SK-MEL-5 (cell line): ENCODE measurements at places on chromosomes 7 and 10.
A peak's percentile ranks its signal among the peaks of the same experiment; 100 is the strongest.

- DNase-seq: no peak
Measured at GRCh38 chr10:23433701-23434100, 5.2 kb upstream of the OTUD1 start.

DNA sequence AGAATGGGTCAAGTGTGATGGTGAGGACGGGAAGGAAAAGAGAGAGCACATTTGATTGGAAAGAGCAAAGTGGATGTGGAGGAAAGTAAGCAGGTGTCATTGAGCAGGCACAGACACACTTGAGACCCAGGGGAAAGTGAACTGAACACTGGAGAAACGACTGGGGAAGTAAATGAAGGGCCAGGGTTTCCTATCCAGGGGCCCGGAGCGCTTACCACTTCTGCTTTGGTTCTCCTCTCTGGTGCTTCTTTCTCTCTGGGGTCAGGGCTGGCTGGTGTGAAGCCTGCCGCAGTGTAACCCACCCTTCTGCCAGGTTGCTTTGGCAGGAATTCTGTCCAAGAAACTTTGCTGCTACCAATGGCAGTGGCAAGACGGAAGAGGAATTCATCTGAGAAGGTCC, 219.3 kb downstream of the SKAP2 start:
- DNase-seq: no peak

DNA sequence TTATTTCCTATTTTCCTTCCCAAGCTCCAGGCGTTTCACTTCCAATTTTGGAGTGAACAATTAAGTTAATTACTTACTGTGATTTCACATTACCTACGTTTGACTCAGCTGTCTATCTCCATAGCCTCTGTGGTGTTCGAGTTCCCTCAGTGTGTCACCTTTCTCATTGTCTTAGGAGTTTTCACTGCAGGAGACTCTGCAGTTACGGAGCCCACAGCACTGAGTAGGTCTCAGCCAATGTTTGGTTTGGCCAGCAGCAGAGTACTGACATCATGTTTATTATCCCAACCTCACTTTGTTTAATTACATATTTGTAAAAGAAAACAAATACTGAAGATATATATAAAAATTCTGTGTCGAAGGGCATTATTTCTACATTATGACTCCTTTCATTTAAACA, 1123.9 kb downstream of the CNTNAP2 start:
- DNase-seq: no peak

DNA sequence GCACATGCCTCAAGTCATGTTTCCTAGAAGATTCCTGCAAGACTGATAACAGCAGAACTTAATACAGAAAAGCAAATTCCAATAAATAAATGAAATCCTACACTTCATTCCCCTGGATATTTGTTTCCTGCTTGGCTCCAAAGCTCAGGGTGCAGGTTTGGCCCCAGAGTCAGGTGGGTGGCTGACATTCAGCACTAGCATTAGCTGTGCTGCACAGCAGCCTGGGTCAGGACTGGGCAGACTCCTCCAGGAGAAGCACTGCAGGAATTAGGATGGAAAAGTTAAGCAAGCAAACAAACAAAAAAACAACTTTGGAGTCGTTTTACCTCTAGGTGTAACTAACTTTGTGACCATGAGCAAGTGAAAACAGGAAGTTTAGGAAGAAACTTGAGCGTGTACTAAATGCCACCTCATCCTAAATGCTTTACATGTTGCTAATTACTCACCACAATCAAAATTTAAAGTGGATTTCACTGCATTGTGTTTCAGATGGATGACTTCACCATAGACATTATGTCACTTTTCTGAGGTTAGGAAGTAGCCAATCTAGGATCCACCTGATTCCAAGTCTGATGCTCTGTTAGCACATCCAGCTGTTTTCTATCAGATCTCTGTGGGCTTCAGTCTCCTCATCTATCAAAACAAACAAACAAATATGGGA, 239.4 kb downstream of the C7orf25 start:
- DNase-seq: no peak

GRCh38 chr10:74903491-74903890, 77.1 kb downstream of the KAT6B start:
- no peak for DNase-seq

DNA sequence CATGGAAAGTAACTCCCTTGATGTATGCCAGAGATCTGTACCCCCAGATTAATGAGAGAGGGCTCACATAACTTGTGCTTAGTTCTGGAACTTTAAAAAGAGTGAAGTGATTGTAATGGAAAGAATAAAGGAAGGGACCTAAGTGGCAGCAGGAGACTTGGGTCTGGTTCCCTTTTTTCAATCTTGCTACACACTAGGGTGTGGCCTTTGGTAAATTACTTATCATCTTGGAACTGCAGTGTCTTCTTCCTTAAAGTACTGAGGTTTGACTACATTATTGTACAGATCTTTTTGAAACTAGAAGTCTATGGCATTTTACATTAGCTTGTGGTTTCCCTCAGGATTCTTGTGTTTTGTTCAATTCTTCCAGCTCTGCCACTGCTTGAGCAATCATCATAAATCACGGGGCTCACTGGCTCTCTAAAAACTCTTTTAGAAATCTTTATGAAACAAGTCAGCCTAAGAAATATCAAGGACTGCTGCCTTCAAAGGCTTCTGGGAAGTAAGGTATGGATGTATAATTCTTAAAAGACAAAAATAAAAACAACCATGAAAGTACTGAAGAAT, 22.5 kb upstream of the CHRM2 start:
- no peak for DNase-seq

DNA sequence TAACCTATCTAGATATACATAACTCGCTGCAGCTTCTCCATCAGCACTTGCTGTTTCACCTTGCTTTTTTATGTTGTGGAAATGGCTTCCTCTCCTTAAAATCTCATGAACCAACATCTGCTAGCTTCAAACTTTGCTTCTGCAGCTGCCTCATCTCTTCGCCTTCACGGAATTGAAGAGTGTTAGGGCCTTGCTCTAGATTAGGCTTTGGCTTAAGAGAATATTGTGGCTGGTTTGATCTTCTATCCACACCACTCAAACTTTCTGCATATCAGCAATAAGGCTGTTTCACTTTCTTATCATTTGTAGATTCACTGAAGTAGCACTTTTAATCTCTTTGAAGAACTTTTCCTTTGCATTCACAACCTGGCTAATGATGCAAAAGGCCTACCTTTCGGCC, 49.2 kb upstream of the AGR3 start:
- DNase-seq: no peak

DNA sequence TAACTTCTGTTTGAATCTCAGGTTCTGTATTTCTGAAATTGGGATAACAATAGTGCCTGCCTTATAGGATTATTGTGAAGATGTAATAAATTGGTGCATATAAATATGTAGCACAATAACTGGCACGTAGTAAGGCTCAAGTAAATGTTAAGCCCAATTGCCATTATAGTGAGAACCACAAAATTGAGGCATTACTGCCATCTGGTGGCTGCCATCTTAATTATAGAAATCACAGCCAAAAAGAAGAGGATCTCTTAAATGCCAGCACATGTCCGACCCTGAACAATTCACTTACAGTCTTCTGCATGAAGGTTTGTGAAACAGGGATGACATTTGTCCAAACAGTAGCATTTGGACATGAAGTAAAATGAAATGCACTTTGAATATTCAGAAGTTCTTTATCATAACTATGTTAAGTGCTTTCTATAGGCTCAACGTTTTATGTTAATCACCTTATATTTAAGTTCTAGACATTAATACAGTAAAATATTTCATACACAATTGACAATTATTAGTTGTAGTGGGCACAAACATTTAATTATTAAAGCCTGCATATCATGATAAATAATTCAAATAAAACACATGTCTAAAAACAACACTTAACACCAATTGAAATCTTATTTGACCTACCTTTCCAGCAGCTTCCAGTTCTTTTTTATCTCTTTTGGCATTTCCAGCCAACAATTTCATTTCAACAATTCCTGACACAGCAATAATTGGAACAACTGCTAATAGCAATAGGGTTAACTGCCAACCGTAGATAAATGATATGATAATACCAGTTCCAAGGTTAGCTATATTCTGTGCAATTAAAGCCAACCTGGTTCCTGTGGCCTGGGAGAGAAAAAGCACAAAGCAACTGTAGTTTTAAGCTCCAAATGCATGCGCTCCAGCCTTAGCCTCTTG, 58.5 kb downstream of the ABCB4 start:
- peak; percentile 89 for DNase-seq

DNA sequence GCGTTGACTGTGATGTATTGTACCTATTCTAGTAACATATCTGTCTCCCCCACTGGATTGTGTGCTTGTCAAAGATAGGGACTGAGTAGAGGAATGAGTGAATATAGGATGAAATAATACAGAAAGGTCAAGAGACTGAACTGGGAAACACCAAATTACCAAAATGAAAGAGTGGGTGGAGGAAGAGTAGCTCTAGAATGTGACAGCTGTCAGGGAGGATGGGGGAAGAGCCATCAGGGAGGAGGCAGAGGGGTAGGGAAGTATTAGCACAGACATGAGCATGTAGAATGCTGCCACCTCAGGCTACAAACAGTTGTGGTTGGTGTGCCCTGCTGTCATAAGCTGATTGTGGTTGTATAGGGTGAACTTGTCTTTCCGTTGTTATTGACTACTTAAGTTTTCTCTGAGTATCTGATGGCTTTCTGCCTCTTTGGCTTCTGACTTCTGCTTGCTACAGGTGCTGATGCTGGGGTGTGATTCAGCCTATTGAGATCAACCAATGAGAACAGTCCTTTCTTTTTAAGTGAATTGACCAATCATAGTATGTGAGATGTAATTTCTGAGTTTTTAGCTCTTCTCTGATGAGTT, 5.6 kb downstream of the CCSER2 start:
- peak; percentile 35 for DNase-seq

GRCh38 chr7:119620769-119621168, 652.2 kb upstream of the KCND2 start:
- DNase-seq: no peak

DNA sequence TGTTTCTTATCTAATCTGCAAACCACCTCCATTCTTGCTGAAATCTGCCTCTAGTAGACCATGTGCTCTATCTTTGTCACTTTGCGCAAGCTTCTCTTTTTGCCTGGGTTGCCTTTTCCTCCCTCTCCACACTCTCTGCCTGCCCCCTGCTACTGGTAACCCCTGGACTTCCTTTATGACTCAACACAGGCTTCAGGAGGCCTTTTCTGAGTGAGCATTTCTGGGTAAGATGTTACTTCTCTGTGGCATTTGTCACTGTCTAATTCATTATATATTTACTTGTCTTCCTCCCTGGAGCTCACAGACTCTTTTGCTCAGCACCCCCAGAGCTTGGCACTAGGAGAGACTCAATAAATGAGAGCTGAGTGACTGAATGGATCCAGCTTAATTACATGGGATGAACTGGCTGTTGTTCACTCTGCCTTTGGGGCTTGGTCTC, 8.4 kb downstream of the GOLGA7B start:
- DNase-seq: no peak
